Subcutaneous adipose tissue (tissue), 4 donors: ENCODE measurements at places on chromosomes 7 and 10. TPM values are rescaled to one million over a fixed set of nuclear protein-coding genes. Genes with fewer than 3 reads are reported as not detected.

NKX1-2 gene
- not detected for total RNA-seq

TMEM184A gene
- not detected for total RNA-seq

SLC39A12 gene
- total RNA-seq: not detected

TAS2R16 gene
- not detected for total RNA-seq

RASSF4 gene
- total RNA-seq: 81.0 TPM

CABCOCO1 gene
- 0.82 TPM for total RNA-seq

PON2 gene
- 77.7 TPM for total RNA-seq

POLD2 gene
- total RNA-seq: 19.9 TPM

STAG3 gene
- 2.9 TPM for total RNA-seq

A1CF gene
- total RNA-seq: not detected

ANXA8 gene
- total RNA-seq: not detected

SCRN1 gene
- total RNA-seq: 28.0 TPM

PNLIPRP2 gene
- total RNA-seq: not detected

CRHR2 gene
- total RNA-seq: 1.1 TPM

CADPS2 gene
- total RNA-seq: 8.7 TPM

PRSS1 gene
- not detected for total RNA-seq

POLR2J2 gene
- total RNA-seq: 9.8 TPM

MUC12 gene
- total RNA-seq: under 0.01 TPM

HNRNPA2B1 gene
- total RNA-seq: 279 TPM

ARMC3 gene
- not detected for total RNA-seq

GSTO2 gene
- total RNA-seq: 1.1 TPM

TMEM270 gene
- not detected for total RNA-seq

CYP26C1 gene
- total RNA-seq: 0.19 TPM

PNLIP gene
- not detected for total RNA-seq

AOC1 gene
- 0.68 TPM for total RNA-seq

TEX47 gene
- total RNA-seq: not detected

GOLGA7B gene
- 3.2 TPM for total RNA-seq

PPP1R3C gene
- 7.3 TPM for total RNA-seq

PITRM1 gene
- total RNA-seq: 109 TPM

PIP gene
- not detected for total RNA-seq

LOXL4 gene
- 15.2 TPM for total RNA-seq

TBX20 gene
- total RNA-seq: not detected

LRRTM3 gene
- total RNA-seq: not detected

GPR37 gene
- total RNA-seq: 4.1 TPM

DPYSL4 gene
- 0.94 TPM for total RNA-seq

CCDC172 gene
- not detected for total RNA-seq

BICC1 gene
- 23.3 TPM for total RNA-seq

ANKRD61 gene
- not detected for total RNA-seq
